Foreskin melanocyte (primary cell): ENCODE measurements at places on chromosomes 12 and 14.

GRCh38 chr12:76634133-76634532 is 74.6 kb upstream of the OSBPL8 start:
- DNase-seq, result no peak

- no peak for DNase-seq
Measured at GRCh38 chr12:71562676-71563595, 100.7 kb downstream of the ZFC3H1 start.

DNA sequence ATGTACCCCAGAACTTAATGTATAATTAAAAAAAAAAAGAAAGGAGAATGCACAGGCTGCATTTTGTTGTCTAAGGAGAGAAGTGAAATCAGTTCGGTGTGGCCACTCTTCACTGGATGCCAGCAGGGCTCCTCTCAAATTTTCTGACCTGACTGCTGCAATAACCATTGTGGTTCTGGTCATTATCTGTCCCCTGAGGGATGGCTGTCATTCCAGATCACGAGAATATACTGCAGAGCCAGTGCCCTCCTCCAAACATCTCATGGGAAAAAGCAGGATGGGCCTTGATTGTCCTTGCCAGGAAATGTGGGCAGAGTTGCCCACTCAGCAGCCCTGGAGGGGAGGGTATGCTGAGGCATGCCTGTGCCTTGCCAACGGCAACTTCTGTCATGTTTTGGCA is 139.1 kb downstream of the SLC8A3 start:
- DNase-seq, result no peak

- DNase-seq, result no peak
Measured at GRCh38 chr14:86357876-86358275, 827.9 kb downstream of the FLRT2 start.

GRCh38 chr12:52946334-52946733 is 2.6 kb upstream of the KRT18 start:
- no peak for DNase-seq

- no peak for DNase-seq
Measured at GRCh38 chr12:98360401-98360800, 155.0 kb upstream of the TMPO start.
